ENCODE measurements at places on chromosomes 12 and 14.

GRCh38 chr14:31070431-31070830, 44.3 kb upstream of the STRN3 start:
- peak; percentile 99 for DNase-seq

- no peak for DNase-seq
Measured at GRCh38 chr14:59755409-59756135, 115.0 kb downstream of the RTN1 start.

- peak; percentile 87 for DNase-seq
Measured at GRCh38 chr14:20683891-20684661, at the start of gene RNASE4. RNASE4 (plus strand) TSS chr14:20684560; CDS start chr14:20699372, 14,812 bp downstream.

DNA sequence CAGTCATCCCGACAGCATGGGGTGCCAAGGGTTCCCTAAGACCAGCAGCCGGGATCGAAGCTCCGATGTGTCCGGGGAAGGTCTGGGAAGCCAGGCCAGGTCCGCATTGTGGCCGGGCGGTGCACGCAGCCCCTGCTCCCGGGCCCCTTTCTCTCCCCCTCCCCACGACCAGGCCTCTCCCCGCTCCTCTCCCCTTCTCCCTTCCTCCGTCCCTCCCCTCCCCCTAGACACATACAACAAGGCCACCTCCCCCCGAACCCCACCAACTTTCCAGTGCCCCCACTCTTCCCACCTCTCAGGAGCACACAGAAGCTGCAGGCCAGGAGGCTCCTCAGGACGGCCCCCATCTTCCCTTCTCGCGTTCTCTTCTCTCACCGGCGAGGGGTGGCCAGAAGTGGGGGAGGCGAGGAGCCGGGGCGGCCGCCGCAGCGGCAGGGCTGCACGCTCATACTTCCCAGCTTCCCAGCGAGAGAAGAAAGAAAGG, 413 bp downstream of the LRP6 start:
- DNase-seq = no peak
